ENCODE measurements at places on chromosomes 4 and X.

- DNase-seq = no peak
Observed at GRCh38 chr4:22391551-22391950, 124.3 kb downstream of the ADGRA3 start.

- no peak for DNase-seq
Observed at GRCh38 chr4:58553031-58553430, 1442.8 kb upstream of the IGFBP7 start.

DNA sequence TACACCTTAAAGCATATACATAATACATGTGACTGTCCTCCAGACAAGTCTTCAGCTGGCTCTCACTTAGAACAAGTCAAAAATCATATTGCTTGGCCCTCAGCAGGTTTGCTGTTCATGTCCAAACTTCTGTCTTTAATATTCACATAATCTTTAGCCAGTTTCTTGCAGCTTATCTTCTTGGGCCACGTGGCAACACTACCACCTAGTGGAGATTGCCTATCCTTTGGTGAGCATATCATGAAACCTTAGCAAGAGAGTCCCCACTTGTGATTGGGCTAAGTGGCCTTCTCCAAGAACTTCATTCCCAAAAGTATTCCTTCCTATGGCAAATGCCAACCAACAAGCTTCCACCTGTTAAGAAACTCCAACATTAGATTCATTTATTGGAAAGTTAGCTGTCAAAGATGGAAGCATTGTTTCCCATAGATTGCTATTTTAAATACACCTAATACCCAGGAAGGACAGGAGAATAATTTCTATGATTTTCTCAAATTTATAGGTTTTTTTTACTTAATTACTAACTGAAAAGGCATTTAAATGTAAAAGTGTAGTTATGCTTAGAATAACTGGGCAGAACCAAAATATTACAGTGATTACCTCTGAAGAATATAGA, 231.9 kb upstream of the INTU start:
- no peak for DNase-seq

DNA sequence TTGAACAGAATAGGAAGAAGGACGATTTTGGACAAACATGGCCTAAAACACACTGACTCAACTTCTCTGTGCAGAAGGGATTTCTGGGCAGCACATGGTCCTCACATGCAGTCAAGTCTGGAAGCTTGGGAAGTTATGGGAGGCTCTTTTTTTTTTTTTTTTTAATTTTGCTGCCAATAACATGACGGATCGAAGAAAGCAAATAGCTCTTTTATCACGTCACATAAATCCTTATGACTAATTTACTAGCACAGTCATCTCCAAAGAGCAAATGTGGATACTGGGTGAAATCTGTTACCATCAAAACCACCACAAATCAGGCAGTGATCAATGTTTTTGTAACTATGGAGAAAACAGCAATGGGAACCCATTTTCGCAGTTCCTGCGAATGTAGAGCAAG, 193.3 kb upstream of the FAM9B start:
- no peak for DNase-seq

DNA sequence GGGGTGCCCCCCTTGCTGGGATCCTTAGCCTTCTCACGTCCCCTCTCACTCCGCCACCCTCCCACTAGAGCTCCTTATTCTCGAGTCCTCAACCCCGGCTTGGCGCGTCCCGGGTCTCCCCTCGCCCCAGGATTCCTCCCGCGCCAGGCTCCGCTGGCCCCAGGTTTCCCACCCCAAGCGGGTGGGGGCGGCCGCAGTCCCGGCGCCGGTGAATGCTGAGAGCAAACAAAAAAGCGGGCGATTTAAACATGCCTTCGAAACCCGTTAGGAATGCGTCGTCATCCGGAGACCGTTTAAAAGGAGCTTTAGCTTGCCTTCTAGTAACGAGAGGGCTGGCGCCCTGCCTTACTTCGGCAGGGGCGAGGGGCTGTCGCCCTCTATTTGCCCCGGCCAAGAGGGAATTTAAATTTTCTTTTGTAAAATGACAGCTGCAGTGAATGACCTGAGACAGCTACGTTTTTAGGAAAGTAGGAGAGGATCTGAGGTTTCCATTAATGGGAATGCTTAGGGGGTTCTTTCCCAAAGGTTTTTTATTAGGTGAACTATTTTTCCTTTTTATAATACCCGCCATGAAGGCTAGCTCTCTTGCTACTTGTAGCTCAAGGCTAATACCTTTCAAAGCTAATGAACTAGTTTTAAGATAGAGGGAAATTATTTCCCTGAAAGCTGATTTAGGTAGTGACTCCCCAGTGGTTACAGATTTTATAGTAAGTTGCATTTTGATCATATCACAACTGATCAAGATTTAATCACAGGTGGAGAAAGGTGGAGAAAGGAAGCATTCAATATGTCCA, 3.1 kb downstream of the JADE1 start:
- DNase-seq = no peak

- DNase-seq = no peak
Observed at GRCh38 chr4:186651181-186651603, 72.5 kb downstream of the FAT1 start.

- no peak for DNase-seq
Observed at GRCh38 chr4:152853293-152853692, 73.5 kb downstream of the ARFIP1 start.

All from vagina (tissue), 2 donors.